NCI-H1436 treated with DMSO at 0.1 percent for 48 hours (cell line): ENCODE measurements at places on chromosomes 2 and 18.
A peak's percentile ranks its signal among the peaks of the same experiment; 100 is the strongest.

- no peak for DNase-seq
Observed at GRCh38 chr2:83015035-83015715, 1443.9 kb downstream of the SUCLG1 start.

GRCh38 chr2:151786483-151786882 lies 41.7 kb downstream of the ARL5A start:
- DNase-seq: no peak

DNA sequence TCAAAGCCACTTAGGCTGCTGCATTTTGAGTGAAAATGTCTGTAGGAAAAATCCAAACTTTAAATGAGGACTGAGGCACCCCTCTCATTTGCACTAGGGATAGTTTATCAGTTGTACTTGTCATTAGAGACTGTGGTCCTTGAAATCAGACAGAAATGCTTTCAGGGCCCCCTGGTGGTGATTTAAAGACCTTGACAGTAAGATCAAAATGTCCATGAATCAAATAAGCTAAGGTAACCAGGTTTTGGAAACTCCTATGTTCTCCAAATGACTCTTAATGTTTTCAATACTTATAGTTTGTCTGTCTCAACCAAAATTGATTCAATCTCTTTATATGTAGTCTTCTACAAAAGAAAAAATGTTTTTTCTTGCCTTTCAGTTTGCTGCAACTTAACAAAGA lies 28.8 kb upstream of the DDX18 start:
- DNase-seq: peak; percentile 12

DNA sequence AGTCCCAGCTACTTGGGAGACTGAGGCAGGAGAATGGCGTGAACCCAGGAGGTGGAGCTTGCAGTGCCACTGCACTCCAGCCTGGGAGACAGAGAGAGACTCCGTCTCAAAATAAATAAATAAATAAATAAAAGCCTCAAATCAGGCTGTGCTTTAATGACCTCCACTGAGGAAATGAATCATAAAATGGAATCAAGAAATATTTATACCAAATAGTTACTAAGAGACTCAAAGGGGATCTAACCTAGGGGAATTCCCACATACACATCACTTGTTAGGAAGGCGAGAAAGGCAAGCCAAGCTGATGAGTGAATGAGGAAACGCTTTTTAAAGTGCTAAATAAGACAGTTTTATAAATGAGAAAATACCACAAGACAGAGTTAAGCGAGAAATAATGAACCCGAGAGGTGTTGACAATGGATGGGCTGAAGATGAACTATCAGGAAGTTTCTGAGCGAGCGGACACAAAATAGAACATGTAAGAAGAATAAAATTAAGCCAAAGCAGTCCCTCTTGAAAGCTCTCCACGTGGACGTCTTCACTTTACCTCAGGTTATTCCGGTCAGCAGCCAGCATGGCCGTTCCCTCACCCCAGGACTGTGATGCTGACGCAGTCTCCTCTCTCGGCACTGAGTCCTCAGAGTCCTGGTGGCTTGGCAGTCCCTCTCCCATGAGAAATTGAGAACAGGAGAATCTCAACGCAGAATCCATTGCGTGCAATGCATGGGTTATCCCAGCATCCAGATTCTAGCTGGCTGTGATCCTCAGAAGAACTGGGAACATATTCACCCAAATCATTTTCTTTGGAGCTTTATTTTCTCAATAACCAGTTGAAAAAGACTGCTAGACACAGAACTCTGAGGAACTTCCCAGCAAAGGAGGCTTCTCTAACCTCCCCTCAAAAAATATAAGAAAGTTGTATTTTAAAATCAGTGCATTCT lies 22.3 kb downstream of the PXDN start:
- no peak for DNase-seq

- no peak for DNase-seq
Observed at GRCh38 chr18:10892786-10893185, 256.6 kb downstream of the PIEZO2 start.

DNA sequence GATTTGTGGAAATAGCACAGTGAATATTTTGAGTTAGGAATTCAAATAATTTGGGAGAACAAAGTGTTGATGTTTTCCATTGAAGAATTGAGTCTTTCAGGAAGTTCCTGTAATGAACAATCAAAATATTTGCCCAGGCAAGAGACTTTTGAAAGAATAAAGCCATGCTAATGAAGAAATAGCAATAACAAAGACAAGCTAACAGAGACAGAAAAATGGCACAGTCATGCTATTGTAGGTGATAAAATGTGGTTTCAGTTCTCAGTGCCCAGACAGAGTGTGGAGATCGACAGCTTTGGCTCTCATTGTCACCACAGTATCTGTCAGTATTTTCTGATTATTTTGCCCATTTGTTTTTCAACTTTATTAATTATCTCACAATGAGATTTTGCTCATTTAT lies 490.8 kb upstream of the PIK3C3 start:
- no peak for DNase-seq

DNA sequence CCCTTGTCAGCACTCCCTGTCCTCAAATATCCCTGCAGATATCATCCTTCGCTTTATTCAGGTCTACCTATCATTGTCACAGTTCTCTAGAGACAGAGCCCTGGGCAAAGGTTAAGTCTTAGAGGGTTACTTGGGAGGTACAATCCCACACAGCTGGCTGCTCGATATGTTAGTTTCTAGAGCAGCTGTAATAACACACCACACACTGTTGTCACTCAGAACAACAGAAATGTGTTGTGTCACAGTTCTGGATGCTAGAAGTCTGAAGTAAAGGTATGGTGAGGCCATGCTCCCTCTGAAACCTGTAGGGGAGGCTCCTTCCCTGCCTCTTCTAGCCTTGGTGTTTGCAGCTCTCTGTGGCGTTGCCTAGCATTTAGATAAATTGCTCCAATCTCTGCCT lies 9.9 kb upstream of the RAPGEF4 start:
- DNase-seq: no peak

GRCh38 chr2:117118994-117119393 lies 695.5 kb upstream of the DDX18 start:
- no peak for DNase-seq

DNA sequence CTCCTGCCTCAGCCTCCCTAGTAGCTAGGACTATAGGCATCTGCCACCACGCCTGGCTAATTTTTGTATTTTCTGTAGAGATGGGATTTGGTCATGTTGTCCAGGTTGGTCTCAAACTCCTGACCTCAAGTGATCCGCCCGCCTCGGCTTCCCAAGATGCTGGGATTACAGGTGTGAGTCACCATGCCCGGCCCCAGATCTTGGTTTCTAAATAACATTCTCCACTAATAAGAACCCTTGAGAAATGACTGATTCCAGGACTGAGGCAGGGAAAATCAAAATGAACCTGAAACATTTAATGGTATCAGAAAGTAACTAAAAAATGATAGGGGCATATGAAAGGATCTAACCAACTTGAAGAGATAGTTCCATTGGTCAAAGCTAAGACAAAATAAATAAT lies 34.0 kb downstream of the BMPR2 start:
- DNase-seq: no peak

DNA sequence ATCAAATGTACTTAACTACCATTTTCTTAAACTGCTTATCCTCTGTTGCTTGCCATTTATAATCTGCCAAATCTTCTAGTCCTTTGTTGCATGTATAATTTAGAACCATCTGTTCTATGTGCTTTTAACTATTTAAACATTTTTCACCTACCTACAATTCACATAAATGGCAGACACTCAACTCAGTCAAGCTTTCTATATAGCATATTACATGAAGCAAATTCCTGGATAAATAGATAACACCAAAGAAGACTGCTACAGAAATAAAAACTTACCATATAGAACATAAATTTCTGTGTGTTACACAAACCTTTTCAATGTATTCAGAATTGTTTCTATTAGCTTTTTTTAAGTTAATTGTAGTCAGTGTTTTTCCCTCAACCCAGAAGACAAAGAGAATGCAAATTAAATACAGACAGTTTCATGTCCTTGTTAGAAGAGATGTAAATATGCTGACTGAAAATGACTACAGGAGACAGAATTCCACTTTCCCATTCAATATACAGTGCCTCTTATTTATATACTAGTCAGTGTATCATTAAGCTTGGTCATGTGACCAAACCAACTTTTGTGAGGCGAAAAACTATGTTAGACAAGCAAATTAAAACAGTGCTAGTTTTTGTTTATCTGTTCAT lies 2.6 kb downstream of the BAZ2B start:
- DNase-seq: peak; percentile 87

GRCh38 chr2:171550613-171551012 lies 28.3 kb downstream of the CYBRD1 start:
- no peak for DNase-seq

GRCh38 chr2:109364217-109364616 lies 235.2 kb downstream of the SH3RF3 start:
- no peak for DNase-seq

GRCh38 chr2:24354957-24355356 lies 5.4 kb downstream of the ITSN2 start:
- no peak for DNase-seq

GRCh38 chr18:59358414-59358711 lies 702 bp downstream of the LMAN1 start:
- no peak for DNase-seq

DNA sequence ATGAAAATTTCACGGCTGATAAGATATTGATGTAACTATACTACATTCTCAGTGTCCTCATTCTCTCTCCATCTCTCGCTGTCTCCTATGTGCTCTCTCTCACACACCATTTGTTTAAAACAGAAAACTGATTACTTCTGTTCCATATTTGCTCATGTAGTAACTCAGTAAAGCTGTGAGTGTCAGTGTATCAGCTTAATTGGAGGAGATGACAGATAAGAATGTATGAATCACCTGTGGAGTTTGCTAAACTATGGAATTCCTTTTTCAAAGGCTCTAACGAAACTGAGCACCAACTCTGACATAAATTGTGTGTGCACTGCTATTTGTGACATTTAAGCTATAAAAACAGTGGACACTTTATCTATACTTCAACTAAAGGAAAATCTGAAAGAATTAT lies 1080.0 kb downstream of the DSC3 start:
- no peak for DNase-seq
